ENCODE measurements at places on chromosomes 16 and 17.
A peak's percentile ranks its signal among the peaks of the same experiment; 100 is the strongest.

DNA sequence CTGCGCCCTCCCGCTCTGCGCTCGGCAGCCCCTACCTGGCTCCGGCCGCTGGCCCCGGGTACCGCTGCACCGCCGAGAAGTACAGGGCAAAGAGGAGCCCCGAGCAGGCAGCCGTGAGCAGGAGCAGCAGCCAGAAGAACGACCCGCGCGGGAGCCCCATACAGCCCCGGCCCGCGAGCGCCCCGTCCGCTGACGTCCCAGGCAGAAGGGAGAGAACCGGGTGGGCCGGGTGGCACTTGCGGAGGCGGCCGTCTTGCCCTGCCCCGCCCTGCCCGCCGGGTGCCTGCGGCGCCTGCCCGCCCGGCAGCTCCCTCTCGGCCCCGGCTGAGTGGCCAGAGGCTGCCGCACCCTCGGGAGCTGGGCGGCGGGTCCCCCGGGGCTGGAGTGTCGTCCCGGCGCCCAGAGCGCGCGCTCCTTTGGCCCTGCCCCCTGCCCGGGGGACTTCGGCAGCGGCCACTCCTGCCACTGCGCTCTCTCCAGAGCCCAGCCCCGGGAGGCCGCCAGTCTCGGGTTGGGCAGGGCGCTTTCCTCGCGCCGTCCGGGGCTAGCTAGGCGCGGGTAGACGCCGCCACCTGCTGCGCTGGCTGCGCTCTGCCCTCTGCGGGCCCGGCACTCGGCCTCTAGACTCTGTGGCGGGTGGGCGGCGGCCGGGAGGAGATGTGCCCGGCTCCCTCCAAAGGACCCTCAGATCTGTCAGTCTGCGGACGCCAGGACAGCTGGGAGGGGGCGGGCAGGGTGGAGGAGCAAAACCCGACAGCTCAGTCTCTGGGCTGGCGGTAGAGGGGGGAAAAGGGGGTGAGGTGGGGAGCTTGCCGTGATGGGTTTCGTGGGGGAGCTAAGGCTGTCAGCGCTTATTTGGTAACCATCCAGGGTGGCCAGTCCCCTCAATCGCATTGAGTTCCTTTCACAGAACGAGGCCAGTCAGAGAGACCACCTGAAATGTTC lies at the start of gene ST6GALNAC2:
Gene ST6GALNAC2, minus strand, starts transcription at position 212 of the 945 bp plus-strand sequence. Its CDS starts 52 bp downstream, at position 160.
- peak; percentile 70 for DNase-seq

DNA sequence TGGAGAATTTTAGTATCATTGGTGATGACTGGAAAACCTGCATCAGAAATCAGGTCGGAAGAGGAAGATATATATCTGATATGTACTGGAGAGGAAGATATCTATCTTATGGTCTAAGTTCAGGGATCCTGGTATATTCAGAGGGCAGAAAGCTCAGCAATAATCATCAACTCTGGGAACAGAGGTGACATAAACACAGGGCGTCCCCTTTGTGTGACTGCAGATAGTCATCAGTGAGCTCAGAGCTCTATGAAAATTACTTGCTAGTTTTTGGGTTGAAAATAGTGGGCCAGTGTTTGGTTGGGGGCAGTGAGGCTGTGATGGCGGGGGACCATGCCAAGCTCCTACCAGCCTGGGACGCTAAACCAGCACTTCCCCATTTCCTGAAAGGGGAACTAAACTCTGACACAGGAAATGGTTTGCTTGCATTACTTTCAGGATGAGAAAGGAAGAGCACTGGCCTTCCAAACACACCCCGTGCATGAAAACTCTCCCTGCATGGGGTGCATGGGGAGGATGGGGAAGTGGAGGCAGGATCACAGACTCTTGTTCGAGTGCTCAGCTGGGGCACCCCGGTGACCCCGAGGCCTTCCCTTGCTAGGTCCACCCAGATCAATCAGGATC lies 15.8 kb downstream of the NOD2 start:
- DNase-seq: no peak

DNA sequence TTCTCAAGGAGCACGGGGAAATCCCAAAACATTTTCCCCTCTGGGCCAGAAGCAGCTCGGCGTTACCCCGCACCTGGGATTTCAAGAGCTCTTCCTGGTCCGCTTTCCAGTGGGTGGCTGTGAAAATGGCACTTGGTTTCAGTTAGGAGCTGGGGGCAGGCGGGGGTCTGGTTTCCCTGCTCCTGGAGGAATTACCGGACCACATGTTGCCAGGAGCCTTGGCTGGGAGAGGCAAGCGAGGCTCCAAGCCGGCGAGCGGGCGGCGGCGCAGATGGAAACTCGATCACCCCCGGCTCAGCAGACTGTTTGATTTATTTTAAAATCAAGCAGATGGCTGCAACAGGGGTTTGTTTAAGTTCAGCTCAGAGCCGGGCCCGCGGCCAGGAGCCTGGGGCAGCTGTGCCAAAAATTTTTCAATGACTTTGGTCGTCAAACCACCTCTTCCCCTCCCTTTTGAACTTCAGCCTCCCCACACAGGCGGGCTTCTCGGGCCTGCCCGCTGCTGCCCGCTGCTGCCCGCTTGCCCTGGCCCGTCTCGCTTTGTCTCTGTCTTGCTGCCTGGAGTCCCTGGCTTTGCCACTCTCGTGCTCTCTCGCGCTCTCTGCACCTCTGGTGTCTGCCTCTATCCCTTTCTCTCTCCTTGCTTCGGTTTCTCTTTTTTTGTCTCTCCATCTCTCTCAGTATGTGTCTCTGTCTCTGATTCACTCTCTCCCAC lies 108.0 kb upstream of the CIBAR2 start:
- DNase-seq: no peak

- no peak for DNase-seq
These were observed 810.6 kb downstream of the CDH11 start for GRCh38 chr16:64311241-64311640.

- no peak for DNase-seq
These were observed 3.9 kb downstream of the PLXDC1 start for GRCh38 chr17:39147221-39148185.

GRCh38 chr16:66444049-66444481 lies 17.0 kb downstream of the BEAN1 start:
- DNase-seq: peak; percentile 72

GRCh38 chr17:76529224-76530094 lies 8.1 kb downstream of the CYGB start:
- DNase-seq: peak; percentile 55

- DNase-seq: no peak
These were observed 25.7 kb downstream of the CMTM4 start for GRCh38 chr16:66670691-66671388.

DNA sequence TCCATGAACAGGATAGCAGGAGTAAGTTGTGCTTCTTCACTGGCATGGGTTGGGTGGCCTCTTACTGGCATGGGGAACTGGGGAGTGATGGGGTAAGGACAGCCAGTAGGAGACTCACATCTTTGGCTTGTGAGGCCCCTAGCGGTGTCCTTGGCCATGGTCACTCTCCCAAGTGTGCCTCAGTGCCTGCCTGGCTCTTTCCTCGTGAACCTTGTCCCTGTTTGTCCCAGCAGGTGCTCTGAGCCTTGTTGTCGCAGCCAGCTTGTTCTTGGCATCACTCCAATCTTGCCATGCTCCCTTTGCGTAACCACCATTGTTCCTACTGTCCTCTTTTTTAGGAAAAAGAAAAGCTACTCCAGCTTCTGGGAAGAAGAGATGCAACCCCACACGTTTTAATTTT lies 53.6 kb upstream of the SDK2 start:
- no peak for DNase-seq

GRCh38 chr16:22318690-22319358 lies 21.6 kb downstream of the POLR3E start:
- DNase-seq: peak; percentile 39

DNA sequence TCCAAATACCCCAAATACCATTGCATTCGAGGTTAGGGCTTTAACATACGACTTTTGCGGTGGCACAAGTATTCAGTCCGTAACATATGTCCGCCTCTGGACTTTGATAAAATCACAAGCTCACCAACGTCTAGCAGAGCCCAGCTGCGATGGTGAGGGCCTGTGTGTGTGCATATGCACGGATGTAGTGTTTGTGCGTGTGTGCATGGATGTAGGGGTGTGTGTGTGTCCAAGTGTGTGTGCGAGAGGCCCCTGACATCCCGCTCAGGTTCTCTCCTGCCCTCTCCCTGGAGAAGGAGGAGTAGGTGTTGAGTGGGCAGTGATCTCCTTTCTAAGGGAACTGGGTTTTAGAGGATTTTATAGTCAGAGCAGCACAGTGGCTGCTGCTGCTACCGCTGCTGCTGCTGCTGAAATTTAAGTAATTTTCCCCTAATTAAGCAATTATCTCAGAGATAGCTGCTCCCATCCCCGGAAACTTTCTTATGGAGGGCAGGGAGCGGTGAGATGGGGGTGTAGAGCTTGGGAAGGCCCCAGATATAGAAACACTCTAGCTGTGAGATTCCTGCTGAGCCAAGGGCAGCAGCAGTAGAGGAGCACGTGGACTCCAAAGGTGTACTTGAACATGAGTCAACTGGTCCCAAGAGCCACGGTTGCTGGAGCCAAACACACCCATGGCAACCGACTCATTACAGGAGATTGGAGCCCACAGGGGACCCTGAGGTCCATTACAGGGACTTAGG lies 121.7 kb upstream of the SDK2 start:
- no peak for DNase-seq

- peak; percentile 74 for DNase-seq
These were observed 227.6 kb upstream of the ASIC2 start for GRCh38 chr17:33520426-33521330.

- DNase-seq: no peak
These were observed 12.2 kb downstream of the VASN start for GRCh38 chr16:4383591-4384444.

DNA sequence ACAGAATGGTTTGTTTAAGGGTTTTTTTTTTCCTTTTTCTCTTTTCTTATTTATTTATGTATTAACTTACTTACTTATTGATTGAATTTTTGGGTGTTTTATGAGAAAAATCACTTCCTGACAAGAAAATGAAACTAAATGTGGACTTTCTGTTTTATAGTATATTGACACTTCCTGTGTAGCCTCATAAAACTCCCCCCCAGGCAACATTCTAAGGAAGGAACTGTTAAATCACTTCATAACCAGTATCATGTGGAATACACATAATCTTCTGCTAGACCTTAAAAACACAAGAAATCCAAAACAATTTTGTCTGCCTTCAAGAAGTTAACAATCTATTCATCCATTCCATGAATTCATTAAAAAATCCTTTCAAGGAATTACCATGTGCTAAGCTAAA lies 164.1 kb upstream of the TOM1L1 start:
- DNase-seq: no peak

GRCh38 chr17:83119987-83120864 lies 40.8 kb downstream of the METRNL start:
- DNase-seq: no peak

DNA sequence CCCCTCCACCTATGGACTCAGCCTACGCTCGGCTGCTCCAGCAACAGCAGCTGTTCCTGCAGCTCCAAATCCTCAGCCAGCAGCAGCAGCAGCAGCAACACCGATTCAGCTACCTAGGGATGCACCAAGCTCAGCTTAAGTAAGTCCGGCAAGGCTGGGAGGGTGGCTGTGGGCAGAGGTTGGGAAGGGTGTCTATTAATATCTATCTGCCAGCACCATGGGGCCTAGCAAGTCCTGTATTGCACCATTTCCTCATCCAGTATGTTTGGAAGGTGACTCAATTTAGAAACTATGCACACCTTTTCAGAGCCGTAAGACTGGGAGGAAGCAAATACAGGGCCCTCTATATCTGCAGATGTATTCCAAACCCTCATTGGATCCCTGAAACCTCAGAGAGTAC lies 45.0 kb upstream of the ARHGAP44 start:
- no peak for DNase-seq

Measured in neural progenitor cell (in vitro differentiated cells).